Activated T-cell treated with anti-CD3 and anti-CD28 coated beads for 48 hours (primary cell): ENCODE measurements at places on chromosomes 4 and X.

DNA sequence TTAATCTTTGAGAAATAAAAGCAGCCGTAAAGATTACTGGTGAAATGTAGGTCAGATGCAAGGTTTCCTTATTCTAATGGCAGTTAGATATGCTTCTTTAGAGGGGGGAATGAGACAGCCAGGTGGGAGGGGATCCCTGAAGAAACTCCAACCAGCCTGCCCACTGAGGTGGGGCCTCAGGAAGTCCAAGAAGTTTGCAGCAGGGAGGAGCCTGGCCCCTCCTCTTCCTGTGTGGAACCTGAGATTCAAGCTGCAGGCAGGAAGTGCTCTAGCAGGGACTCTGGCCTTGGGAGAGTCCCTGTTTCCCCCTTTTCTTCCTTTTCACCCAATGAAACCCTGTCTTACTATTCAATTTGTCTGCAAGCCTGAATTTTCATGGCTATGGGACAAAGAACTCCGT is 101.4 kb upstream of the SLITRK2 start:
- DNase-seq, result no peak

GRCh38 chr4:165489786-165490185 is 111.0 kb downstream of the CPE start:
- DNase-seq, result no peak

DNA sequence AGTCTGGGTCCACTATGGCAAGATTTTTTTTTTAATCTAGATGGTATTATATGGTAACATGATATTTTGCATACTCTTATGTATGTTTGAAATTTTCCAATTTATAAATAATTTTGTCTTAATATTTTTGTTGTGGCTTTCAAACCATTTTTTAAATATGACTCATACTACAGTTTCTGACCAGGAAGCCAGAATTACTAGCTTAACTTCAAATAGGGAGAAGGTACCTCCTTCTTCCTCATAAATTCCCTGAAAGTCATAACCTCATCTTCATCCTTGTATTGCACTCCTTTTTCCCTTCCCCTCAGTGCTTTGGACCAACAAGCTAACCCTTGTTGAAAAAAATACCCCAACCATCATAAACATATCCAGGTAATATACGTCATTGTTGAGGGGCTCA is 21.6 kb downstream of the ARAP2 start:
- DNase-seq, result no peak

DNA sequence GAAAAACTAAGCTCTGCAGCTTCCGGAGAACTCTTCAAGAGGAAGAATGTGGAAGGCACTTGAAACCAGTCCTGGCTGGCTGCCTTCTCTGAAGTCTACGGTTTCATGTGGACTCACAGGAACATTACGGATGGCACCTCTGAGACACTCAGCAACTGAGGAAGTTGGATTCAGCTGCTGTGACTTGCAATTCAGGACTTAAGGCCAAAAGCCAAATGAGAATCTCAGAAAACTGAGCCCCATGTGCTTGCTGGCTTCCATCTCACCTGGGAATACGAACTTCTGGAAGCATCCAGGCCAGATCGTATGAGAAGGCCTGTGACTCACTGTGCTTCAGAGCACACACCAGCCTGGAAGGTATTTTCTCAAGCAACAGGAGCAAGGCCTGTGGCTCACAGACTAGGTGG is 107.8 kb upstream of the GPC4 start:
- DNase-seq, result no peak

- no peak for DNase-seq
These were observed 52.2 kb downstream of the SMIM20 start for GRCh38 chr4:25966171-25966570.

DNA sequence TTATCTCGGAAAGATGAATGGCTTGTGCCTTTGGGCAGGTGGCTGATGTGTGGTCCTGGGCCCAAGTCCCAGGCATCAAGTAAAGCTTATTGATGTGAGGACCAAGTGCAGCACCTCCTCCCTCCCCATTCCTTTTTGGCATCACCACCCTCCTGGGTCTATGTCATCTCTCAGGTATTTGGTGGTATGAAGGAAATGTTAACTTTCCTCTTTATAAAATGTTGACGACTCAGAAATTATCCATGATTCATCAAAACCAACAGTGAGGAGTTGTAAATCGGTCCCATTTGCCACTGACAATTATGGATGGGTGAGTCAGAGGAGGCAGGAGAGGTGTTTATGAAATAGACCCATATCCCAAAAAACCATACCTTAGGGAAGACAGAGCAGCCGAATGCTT is 229.4 kb upstream of the GATB start:
- no peak for DNase-seq

DNA sequence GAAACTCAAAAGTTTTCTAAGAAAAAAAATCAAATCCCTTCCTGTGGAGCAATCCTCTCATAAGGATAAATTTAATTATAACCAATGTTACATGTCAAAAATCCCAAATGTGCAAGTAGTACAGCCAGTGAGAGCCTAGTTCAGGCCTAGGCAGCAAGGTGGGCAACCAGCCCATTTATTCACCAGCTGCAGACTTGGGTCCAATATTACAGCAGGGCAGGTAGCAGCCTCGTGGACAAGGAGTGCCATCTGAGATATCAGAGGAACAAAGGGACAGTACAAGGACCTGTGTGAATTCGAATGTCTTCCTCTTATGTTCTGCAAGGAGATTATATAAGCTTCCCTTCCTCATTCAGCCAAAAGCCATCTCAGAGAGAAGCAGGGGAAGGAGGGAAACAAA is 6.6 kb downstream of the HELQ start:
- DNase-seq, result no peak

DNA sequence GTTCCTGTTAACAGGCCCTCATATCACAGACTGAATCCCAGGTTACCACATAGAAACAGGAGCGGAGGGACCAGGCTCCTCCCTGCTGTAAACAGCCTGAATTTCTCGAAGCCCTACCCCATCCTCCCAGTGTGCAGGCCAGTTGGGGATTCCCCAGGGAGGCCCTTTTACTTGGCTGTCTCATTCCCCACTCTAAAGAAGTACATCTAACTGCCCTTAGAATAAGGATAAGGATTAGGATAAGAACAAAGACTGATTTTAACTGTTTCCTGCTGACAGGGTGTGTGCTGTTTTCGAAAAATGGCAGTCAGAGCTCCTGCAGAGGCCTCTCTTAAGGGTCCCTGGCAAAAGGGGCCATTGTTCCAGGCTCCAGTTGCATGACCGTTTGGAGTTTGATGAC is 133.7 kb downstream of the PAPSS1 start:
- no peak for DNase-seq

DNA sequence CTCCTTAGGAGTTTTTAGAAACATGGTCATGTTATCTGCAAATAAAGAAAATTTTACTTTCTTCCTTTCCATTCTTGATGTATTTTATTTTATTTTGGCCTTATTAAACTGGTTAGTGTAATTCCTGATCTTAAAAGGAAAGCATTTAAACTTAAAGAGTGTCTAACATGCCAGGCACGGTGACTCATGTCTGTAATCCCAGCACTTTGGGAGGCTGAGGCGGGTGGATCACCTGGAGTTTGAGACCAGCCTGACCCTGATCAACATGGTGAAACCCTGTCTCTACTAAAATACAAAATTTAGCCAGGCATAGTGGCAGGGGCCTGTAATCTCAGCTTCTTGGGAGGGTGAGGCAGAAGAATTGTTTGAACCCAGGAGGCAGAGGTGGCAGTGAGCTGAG is 281.3 kb downstream of the PTTG2 start:
- DNase-seq, result no peak
